HepG2 (cell line): ENCODE measurements at places on chromosomes 2 and 18.
A peak's percentile ranks its signal among the peaks of the same experiment; 100 is the strongest.

DNA sequence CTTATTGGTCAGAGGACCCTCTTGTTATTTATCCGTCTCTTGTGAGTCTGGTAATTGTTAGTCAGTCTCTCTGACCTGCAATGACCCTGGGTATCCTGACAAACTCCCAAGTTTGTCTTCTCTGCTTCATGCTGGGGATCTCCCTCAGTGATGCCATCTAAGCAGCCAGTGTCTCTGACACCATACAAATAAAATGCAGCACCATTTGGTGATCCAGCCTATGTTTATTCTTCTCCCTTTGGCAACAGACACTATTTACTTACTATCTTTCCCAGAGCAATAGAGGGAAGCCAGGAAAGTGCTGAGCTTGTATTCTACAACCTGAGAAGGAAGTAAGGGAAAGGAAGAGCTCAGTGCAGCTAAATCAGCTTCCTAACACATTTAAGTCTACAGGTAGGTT, 15.9 kb downstream of the SERPINE2 start:
- peak; percentile 76 for DNase-seq

DNA sequence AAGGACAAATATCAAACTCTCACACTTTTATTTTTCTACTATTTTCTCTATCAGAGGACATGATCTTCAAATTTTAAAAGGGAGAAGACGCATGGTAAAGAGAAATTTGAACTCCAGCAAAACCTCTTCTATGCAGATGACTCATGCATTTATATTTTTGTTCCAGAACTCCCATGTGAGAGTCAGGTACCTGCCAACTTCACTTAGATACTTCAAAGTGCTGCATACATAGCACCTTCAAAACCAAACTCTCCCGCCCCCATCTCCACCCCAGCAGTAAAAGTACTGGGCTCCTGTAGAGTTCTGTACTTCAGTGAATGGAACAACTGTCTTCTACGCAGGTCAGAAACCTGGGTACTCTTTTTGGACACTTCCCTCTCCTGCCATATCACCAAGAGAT, 398.3 kb downstream of the TGIF1 start:
- DNase-seq: no peak

DNA sequence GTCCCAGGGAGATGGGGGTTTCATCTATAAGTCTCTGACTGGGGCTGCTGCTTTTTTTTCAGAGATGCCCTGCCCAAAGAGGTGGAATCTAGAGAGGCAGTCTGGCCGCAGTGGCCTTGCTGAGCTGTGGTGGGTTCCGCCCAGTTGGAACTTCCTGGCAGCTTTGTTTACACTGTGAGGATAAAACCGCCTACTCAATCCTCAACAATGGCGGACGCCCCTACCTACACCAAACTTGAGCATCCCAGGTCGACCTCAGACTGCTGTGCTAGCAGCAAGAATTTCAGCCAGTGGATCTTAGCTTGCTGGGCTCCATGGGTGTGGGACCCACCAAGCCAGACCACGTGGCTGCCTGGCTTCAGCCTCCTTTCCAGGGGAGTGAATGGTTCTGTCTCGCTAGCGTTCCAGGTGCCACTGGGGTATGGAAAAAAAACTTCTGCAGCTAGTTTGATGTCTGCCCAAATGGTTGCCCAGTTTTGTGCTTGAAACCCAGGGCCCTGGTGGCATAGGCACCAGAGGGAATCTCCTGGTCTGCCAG, 152.6 kb upstream of the CYP26B1 start:
- no peak for DNase-seq

- DNase-seq: no peak
Measured at GRCh38 chr2:28080911-28081310, 190.4 kb downstream of the BABAM2 start.

- DNase-seq: no peak
Measured at GRCh38 chr2:68404164-68404563, 39.1 kb downstream of the PLEK start.

DNA sequence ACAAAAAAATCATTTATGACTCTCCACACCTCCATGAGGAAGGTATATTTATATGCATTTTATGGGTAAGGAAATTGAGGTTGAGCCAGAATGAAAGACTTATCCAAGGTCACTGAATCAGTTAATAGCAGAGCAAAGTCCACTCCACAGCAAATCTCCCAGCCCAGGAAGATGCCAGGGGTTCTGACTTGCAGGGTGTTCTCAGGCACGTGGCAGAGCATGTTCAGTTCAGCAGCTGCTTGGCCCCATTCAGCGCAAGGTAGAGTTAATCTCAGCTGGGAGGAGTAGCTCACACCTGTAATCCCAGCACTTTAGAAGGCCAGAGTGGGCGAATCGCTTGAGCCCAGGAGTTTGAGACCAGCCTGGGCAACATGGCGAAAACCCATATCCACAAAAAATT, 17.8 kb upstream of the DGKD start:
- no peak for DNase-seq

- peak; percentile 60 for DNase-seq
Measured at GRCh38 chr2:31729442-31730092, 148.8 kb upstream of the SRD5A2 start.

- no peak for DNase-seq
Measured at GRCh38 chr2:31371691-31372090, 42.9 kb downstream of the XDH start.

GRCh38 chr18:39786477-39786876, 2168.6 kb upstream of the PIK3C3 start:
- DNase-seq: no peak

DNA sequence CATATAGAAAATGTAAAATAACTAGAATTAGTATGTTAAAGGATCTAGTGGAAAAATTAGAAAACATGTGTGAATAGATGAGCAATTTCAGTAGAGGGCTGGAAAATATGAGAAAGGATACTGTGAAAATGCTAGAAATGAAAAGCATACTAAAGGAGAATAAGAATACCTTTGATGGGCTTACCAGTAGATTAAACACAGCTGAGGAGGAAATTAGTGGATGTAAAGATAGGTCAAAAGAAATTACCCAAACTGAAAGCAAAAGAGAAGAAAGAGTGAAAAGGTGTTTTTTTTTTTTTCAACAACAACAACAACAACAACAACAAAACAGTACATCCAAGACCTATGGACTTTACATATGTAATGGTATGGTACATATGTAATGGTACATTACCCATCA, 41.0 kb upstream of the CTIF start:
- DNase-seq: no peak

- DNase-seq: no peak
Measured at GRCh38 chr2:23363268-23363667, 21.7 kb upstream of the KLHL29 start.

DNA sequence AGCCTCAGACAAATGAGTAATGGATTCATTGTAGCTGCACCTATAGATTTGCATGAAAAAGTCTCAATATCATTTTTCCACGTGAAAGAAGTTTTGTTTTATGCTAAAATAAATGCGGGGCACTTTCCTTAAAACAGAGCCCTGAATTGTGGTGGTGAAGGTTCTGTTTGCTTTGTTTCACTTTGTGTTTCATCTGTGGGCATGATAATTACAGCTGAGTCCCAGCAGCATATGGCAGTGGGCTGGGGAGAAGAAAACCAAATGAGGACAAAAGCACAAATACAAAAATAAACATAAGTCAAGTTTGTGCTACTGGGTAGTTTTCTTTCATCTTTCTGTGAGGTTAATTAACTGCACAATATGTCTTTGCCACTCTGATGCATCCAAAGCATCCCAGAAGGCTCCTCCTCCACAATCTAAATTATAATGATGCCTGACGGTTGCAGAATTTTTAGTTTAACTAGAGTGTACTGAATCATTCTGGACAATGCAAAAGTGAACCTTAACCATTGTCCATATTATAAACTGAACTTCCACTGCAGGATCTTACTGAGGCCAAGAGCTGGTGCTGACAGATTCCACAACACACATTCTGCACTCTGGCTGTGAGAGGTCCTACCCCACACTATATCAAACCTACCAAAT, 97.6 kb downstream of the DSC3 start:
- no peak for DNase-seq

GRCh38 chr2:220394433-220394832, 767.0 kb downstream of the SLC4A3 start:
- no peak for DNase-seq

DNA sequence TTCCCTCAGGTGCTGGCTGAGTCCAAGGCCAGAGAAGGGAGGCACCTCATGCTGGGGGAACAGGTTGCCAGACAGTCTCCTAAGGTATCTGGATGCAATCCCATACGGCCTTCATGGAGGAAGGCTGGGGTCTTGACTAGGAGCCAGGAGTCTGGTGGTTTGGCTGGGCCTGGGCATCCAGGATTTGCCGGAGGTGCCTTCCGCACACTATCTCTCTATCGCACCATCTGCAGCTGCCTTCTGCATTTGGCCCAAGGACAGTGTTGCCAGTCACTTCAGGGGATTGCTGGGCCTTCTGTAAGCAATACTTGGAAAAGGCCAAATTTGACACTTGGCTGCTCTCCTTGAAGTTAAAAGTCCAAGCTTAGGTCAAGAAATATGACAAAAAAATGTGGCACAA, 327.2 kb downstream of the EN1 start:
- DNase-seq: no peak

DNA sequence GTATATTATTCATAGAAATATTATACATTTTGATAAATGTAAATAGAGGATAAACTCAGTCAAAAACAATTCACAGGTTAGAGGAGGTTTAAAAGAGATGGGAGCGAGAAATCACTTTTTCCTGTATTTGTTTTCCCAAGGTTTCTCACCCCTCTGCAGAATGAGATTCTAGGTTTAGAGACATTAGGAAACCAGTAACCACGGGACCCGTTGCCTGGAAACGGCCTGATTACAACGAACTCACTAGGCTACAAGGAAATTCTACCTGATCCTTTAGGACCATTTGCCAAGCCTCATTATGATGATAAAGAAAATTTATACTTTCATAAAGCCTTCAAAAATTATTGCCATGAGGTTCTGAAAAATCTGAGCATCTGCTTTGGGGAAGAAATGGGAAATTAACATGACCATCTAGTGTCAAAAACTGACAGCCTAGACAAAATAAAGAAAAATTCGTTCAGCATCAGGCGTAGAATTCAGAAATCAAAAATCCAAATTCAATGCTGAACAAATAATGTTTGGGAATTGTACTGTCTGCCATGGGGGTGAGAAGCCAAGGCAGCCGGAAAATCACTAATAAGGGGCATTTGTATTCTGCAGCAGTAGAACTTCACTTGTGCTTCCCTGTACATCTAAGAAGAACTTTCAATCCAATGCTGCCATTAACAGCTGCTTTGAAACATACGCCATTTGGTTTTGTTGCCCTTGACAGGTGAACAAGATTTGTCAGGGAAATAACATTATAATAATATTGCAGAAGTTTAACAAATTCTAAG, 262.3 kb downstream of the NRXN1 start:
- DNase-seq: no peak

GRCh38 chr2:170282851-170283250, 104.9 kb downstream of the MYO3B start:
- no peak for DNase-seq

- peak; percentile 68 for DNase-seq
Measured at GRCh38 chr2:223779877-223780276, 57.5 kb downstream of the AP1S3 start.

DNA sequence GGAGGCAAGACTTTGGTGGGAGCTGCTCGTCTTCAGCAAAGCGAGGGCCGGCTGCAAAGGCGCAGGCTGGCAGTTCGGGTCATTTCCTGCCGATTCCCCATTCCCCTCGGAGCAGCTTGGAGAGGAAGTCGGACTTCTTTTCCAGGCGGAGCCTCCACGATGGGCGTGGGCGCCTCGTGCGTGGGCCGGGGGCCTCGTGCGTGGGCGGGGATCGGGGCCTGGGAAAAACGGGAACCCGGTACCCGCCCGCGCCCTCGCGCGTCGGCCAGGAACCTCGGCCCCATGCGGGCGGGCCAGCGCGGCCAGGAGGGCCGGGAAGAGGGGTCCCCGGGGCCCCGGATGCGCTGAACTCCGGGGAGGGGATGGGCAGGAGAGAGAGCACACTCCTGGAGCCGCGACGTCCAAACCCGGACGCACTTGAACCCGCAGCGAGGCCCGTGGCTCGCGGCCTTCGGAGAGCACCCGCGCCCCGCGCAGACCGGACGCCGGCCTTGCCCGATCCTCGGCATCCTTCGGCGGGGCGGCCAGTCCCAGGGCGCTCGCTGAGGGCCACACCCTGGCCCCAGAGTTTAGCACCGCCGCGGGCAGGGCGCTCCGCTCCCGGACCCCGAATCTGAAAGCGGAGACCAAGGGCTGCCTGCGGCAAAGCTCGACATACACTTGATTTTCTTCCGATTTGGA, 368.4 kb downstream of the MTX2 start:
- no peak for DNase-seq

DNA sequence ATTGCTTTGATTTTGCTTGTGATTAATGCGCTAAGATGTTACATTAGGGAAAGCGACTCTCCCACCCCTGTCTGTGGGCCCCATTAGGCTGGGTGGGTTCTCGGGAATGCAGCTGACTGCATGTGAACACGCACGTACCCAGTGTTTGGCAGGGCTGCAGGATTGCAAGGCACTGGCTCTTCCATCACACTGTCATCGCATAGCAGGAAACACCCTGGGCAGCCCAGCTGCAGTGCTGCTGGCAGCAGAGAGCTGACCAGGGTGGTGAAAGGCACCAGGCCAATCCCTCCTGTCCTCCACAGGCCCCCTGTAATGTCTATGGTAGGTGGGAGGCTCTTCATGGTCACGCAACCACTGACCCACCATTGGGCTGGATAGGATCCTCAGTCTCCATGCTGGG, 34.4 kb upstream of the FZD7 start:
- no peak for DNase-seq

DNA sequence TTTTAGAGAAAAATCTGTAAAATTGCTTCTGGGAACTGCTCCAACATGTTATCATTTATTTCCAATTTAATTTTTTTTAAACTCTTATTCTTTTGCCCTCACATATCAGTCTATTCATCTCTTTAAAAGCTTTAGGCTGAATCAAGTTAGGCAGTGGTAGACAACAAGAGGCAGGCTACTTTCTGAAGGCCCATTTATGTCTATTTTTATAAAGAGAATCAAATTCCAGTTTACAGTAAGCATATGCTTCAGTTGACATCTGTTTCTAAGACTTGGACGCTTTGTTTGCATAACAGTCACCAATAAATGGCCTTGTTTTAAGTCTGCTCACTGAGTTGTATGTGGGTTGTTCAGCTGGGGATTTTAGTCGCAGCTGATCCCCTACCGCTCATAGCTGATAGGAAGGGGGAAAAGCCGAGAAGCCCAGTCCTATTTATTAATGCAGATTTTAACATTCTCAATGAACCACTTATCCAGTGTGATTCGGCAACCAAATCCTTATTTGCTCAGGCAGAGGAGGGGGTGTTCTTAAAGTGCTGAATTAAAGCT, 260.4 kb upstream of the SIX3 start:
- no peak for DNase-seq
